ENCODE measurements at places on chromosomes 5 and 9.

DNA sequence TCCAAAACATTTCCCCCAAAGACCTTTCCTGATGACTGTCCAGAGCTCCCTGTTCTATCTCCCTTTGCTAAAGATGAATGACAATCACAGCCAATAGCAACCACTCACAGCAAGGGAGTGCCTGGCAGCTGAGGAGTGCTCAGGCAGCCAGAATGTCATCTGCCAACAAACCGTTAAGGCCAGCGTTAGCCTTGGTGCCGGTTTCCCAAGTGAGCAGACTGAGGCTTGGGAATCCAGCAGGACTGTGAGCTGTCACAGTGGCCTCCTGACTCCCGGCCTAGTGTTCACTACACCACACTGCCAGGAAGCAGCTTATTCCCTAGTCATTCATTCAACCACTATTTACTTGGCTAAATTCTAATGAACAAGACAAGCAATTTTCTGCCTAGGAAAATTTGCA lies 24.7 kb downstream of the STK10 start:
- no peak for DNase-seq

GRCh38 chr5:172445866-172446265 lies 8.5 kb downstream of the SH3PXD2B start:
- DNase-seq, result no peak

GRCh38 chr9:111151537-111151936 lies 113.3 kb upstream of the LPAR1 start:
- DNase-seq, result no peak

GRCh38 chr5:19630876-19631275 lies 357.1 kb downstream of the CDH18 start:
- no peak for DNase-seq

DNA sequence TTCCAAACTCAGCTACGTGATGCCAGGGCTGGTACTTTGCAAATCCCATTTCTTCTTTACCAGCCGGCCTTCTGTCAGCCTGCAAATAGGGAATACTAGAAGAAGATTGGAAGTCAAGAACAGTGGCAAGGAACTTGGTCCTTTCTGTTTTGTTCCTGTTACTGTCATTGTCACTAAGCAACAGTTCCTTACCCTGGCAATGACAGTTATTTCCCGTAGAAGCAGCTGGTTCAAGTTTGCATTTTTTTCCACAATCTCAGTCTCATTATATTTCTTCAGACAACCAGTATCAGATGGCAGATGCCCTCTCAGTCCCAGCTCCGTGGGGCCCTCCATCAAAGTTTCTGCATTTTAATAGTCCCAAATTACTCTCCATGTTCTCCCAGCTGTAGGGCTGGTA lies 9.1 kb upstream of the C1QTNF2 start:
- DNase-seq, result no peak

DNA sequence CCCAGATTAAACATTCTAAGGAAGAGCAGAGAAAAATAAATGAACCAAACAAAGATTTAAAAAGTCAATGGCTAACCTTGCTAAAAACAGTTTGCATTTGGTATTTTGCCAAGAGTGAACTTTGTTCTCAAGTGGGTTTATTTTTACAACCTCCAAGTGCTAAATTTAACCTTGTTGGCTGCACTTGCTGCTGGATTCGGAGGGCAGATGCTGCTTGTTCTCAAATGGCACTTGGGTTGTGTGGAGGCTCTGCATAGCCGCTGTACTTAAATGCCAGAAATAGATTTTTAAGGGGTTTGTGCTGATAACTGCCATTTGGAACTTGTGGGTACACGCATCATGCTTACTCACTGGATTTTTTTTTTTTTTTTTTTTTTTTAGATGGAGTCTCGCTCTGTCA lies 13.3 kb upstream of the SPATA24 start:
- no peak for DNase-seq

- no peak for DNase-seq
These were observed 233.7 kb downstream of the SPOCK1 start for GRCh38 chr5:137265457-137265856.

GRCh38 chr9:93009337-93010015 lies 49.0 kb upstream of the SUSD3 start:
- DNase-seq, result no peak

DNA sequence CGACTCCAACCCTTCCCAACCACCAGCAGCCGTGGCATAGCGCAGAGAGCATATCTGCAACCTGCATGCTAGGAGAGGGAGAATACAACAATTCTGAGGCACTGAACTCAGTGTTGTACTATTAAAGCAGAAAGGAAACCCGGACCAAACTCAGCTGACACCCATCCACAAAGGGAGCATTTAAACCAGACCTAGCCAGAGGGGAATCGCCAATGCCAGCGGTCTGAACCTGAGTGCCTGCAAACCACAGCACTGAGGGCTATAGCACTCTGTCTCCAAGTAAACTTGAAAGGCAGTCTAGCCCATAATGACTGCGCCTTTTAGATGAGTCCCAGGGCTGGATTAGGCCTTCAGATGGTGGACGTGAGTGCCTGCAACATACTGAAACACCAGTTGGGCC lies 494.4 kb upstream of the PTPRD start:
- DNase-seq, result no peak

GRCh38 chr5:75367401-75367800 lies 30.4 kb downstream of the HMGCR start:
- no peak for DNase-seq
